ENCODE measurements at places on chromosomes 1 and 21.

GRCh38 chr1:156407344-156407743 lies 38.3 kb downstream of the RHBG start:
- no peak overlapping the region for H3K4me3 ChIP-seq
- peaks cover 39% of the 10 kb centered on the region for H3K27me3 ChIP-seq
- H3K36me3 ChIP-seq = no peaks in the 10 kb centered on the region
- DNase-seq = no peak
- peaks cover 10% of the 10 kb centered on the region for H3K4me1 ChIP-seq

DNA sequence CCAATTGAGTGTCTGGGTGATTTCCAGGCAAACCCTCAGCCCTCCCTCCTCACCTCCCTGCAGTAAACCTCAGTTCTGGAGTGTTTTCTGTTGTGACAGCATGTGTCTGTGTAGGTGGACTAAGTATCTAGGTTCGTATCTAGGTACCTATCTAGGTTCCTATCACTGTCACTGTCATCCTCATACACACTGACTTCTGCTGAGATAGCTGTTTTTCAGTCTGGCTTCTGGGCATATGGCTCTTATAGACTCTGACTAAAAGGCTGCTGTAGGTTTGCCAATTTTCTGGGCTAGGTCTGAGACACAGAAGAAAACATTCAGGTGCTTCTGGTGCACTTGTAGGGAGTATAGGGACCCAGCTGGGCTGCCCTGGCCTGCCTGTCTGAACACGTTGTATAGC lies 8.1 kb upstream of the TRIM67 start:
- H3K36me3 ChIP-seq = no peaks in the 10 kb centered on the region
- peaks cover 8% of the 10 kb centered on the region for H3K4me1 ChIP-seq
- no peak overlapping the region for H3K27ac ChIP-seq
- DNase-seq = no peak
- peaks cover 63% of the 10 kb centered on the region for H3K27me3 ChIP-seq
- H3K4me3 ChIP-seq = no peak overlapping the region

GRCh38 chr1:227937031-227937837 lies 10.5 kb downstream of the WNT9A start:
- no peaks in the 10 kb centered on the region for H3K27me3 ChIP-seq
- H3K36me3 ChIP-seq = peaks cover 5% of the 10 kb centered on the region
- DNase-seq = no peak
- H3K4me1 ChIP-seq = peaks cover 7% of the 10 kb centered on the region
- H3K4me3 ChIP-seq = no peak overlapping the region

DNA sequence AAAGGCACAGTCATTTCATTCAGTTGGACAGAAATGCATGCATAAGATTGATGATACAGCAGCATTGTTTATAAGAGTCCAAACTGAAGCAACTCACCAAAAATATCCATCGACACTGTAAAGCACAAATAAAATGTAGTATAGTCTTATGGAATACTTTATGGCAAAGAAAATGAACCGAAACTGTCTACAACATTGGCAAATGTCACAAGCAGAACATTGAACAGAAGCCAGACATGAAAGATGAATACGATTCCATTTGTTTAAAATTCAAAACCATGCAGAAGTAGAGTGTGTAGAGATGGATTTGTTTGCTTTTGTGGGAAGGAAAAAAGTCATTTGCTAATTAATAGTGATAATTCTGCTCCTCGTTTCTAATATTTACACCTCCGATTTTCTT lies 7.5 kb upstream of the LEFTY1 start:
- no peaks in the 10 kb centered on the region for H3K36me3 ChIP-seq
- H3K4me1 ChIP-seq = no peaks in the 10 kb centered on the region
- DNase-seq = no peak
- no peak overlapping the region for H3K4me3 ChIP-seq

- peak overlapping the region; percentile 27 for H3K27ac ChIP-seq
- no peak for DNase-seq
- H3K27me3 ChIP-seq = no peaks in the 10 kb centered on the region
These were observed 31.8 kb downstream of the GADD45A start for GRCh38 chr1:67716800-67717199.

GRCh38 chr1:84293766-84294165 lies 7.7 kb upstream of the SAMD13 start:
- H3K36me3 ChIP-seq = peaks cover 11% of the 10 kb centered on the region
- H3K27me3 ChIP-seq = no peaks in the 10 kb centered on the region
- no peak overlapping the region for H3K4me3 ChIP-seq
- DNase-seq = no peak

DNA sequence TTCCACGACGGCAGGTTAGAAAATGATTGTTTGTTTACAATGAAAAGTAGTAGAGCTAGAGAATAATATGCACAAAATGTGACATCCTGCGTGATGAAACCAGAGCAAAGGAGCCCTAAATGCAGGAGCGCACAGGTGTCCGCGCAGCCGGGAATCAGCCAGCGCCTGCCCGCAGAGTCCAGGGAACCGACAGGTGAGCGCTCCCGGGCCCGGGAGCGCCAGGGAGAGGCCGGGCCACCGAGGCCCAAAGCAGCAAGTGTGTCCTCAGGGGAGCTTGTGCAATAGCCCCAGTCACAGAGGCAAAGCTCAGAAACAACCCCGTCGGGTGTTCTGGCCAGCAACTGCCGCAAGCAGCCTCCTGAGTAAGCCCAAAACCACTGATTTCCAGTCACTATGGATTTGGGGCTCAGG lies 789 bp upstream of the GALE start:
- H3K4me3 ChIP-seq = peak overlapping the region; percentile 76
- peak overlapping the region; percentile 94 for H3K27ac ChIP-seq
- H3K4me1 ChIP-seq = peaks cover 15% of the 10 kb centered on the region

GRCh38 chr1:48506870-48507269 lies 34.9 kb upstream of the SPATA6 start:
- H3K36me3 ChIP-seq = no peaks in the 10 kb centered on the region
- peaks cover 29% of the 10 kb centered on the region for H3K27me3 ChIP-seq
- no peaks in the 10 kb centered on the region for H3K4me1 ChIP-seq
- no peak overlapping the region for H3K27ac ChIP-seq
- DNase-seq = no peak

GRCh38 chr1:234924450-234925355 lies 203.9 kb downstream of the TOMM20 start:
- H3K4me3 ChIP-seq = no peak overlapping the region
- H3K27me3 ChIP-seq = no peaks in the 10 kb centered on the region
- no peak for DNase-seq
- H3K4me1 ChIP-seq = peaks cover 28% of the 10 kb centered on the region

- no peak overlapping the region for H3K4me3 ChIP-seq
- H3K4me1 ChIP-seq = peaks cover 2% of the 10 kb centered on the region
- H3K36me3 ChIP-seq = no peaks in the 10 kb centered on the region
These were observed 364.0 kb downstream of the CAMTA1 start for GRCh38 chr1:7149080-7149838.

DNA sequence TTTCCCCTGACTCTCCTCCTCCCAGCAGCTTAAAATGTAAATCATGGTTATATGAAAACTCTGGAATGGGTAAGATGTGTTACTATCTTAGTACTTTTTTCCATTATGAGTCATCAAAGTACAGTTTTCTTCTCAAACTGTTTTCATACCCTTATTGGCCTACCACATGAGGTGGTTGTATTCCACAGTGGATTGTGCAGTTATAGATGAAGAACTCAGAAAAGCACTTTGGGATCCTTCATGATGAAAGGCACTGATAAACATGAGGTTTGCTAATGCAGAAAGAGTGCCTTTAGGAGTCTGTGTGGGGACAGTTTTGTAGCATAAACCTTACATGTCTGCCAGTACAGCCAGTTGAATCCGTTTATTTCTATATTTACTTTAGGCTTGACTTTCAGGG lies 32.0 kb upstream of the MYOCOS start:
- no peak overlapping the region for H3K27ac ChIP-seq
- H3K4me3 ChIP-seq = no peak overlapping the region
- H3K36me3 ChIP-seq = peaks cover 51% of the 10 kb centered on the region
- DNase-seq = no peak

DNA sequence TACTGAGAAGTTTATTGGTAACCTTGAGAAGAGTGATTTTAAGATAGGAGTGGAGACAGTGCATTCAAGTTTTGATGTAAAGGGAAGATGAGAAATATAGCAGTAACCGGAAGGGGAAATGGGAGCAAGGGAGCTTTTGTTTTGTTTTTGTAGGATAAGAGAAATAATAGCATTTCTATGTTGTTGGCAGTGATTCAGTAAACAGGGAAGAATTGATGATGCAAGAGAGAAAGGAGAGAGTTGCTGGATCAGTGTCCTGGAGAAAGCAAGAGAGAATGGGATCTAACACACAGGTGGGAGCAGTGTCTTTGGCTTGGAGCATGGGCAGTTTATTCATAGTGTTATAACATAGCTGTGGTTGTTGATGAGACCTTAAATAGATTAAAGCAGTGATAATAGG lies 56.4 kb downstream of the OSBPL9 start:
- peaks cover 11% of the 10 kb centered on the region for H3K4me1 ChIP-seq
- H3K36me3 ChIP-seq = no peaks in the 10 kb centered on the region
- no peak overlapping the region for H3K4me3 ChIP-seq
- no peak for DNase-seq
- no peak overlapping the region for H3K27ac ChIP-seq

- no peak for DNase-seq
- H3K4me1 ChIP-seq = peaks cover 8% of the 10 kb centered on the region
- H3K4me3 ChIP-seq = peak overlapping the region; percentile 72
- peaks cover 65% of the 10 kb centered on the region for H3K27me3 ChIP-seq
- H3K36me3 ChIP-seq = no peaks in the 10 kb centered on the region
These were observed 553 bp downstream of the PTGER3 start for GRCh38 chr1:71046891-71047634.

GRCh38 chr1:231053493-231054162 lies 13.6 kb upstream of the FAM89A start:
- no peak for DNase-seq
- no peaks in the 10 kb centered on the region for H3K36me3 ChIP-seq
- peaks cover 17% of the 10 kb centered on the region for H3K4me1 ChIP-seq

DNA sequence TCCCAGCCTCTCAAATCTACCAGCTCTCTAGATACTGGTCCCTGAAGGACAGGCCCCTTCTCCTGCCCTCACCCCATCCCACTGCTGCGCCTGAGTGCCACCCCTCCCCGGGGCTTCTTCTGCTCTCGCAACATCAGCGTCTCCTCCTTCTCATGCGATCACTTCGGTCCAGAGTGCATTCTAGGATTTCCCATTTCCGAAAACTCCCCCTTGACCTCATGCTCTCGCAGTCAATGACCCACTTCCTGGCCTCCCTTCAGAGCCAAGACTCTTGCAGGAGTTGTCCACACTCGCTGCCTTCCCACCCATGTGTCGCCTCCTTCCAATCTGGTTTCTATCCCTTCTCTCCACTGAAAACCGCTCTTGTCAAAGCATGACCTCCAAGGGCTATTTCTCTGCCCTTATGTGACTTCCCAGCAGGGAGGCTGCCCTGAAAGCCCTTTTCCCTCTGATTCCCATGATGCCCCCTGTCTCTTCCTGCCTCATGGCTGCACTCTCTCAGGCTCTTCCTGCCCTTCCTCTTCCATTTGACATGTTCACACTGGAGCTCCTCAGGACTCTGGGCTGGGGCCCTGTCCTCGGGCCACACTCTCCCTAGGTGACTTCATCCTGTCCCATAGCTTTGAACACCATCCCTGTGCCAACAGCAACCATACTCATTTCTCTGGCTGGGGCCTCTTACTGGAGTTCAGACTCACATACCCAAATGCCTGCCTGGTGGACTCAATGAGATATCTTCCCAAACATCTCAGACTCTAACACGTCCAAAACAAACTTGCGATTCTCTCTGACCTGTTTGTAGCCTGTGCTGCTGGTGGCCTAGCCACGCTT lies 46.0 kb downstream of the LDLRAD2 start:
- H3K4me1 ChIP-seq = no peaks in the 10 kb centered on the region
- no peak overlapping the region for H3K27ac ChIP-seq
- H3K36me3 ChIP-seq = peaks cover 41% of the 10 kb centered on the region
- DNase-seq = no peak
- no peaks in the 10 kb centered on the region for H3K27me3 ChIP-seq

- no peaks in the 10 kb centered on the region for H3K27me3 ChIP-seq
- H3K36me3 ChIP-seq = no peaks in the 10 kb centered on the region
- no peak overlapping the region for H3K4me3 ChIP-seq
- H3K4me1 ChIP-seq = no peaks in the 10 kb centered on the region
- no peak for DNase-seq
These were observed 137.6 kb downstream of the ZZZ3 start for GRCh38 chr1:77544845-77545244.

GRCh38 chr1:152747831-152748230 lies 10.0 kb upstream of the KPRP start:
- H3K4me1 ChIP-seq = no peaks in the 10 kb centered on the region
- H3K36me3 ChIP-seq = no peaks in the 10 kb centered on the region
- no peak overlapping the region for H3K4me3 ChIP-seq

- H3K27ac ChIP-seq = peak overlapping the region; percentile 13
- H3K4me1 ChIP-seq = peaks cover 42% of the 10 kb centered on the region
- H3K4me3 ChIP-seq = no peak overlapping the region
- no peak for DNase-seq
These were observed 3.8 kb downstream of the DDX59 start for GRCh38 chr1:200665861-200666260.

DNA sequence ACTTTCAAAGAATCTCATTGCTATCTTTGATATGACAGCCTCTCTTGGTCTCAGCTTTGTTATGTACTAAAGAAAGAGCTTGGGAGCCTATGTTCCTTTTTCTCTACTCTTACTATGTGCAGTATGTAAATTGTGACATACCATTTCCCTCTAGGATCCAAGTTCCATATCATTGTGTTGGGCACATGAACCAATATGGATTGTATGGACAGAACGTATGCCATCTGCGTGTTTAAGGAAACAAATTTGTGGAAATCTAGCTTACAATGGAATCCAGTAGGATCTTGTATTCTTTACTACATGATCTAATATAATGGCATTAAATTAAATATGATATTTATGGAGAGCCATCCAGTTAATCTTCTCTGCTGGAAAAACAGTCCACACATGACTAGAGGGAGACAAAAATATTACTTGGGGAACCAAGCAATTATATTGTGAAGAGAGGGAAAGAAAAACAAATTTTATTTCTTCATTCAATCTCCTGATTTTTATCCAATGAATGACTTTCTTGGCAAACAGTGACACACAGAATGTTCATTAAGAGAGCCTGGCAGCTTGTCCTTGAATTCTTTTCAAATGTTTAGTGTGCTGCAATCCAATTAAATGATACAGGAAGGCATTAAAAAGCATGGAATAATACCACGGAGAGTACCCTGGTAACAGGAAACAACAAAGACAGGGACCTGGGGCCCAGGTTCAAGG lies 106.5 kb upstream of the DAB1 start:
- no peaks in the 10 kb centered on the region for H3K4me1 ChIP-seq
- H3K4me3 ChIP-seq = no peak overlapping the region
- H3K27me3 ChIP-seq = no peaks in the 10 kb centered on the region
- H3K36me3 ChIP-seq = no peaks in the 10 kb centered on the region
- no peak overlapping the region for H3K27ac ChIP-seq

GRCh38 chr1:66436378-66437135 lies 97.4 kb upstream of the SGIP1 start:
- no peak overlapping the region for H3K4me3 ChIP-seq
- H3K36me3 ChIP-seq = no peaks in the 10 kb centered on the region
- H3K4me1 ChIP-seq = peaks cover 4% of the 10 kb centered on the region
- no peak overlapping the region for H3K27ac ChIP-seq

- H3K36me3 ChIP-seq = no peaks in the 10 kb centered on the region
- DNase-seq = no peak
- no peaks in the 10 kb centered on the region for H3K4me1 ChIP-seq
- H3K27me3 ChIP-seq = peaks cover 56% of the 10 kb centered on the region
These were observed 190.3 kb downstream of the GRIK3 start for GRCh38 chr1:36843906-36844610.

- no peaks in the 10 kb centered on the region for H3K36me3 ChIP-seq
- peaks cover 26% of the 10 kb centered on the region for H3K4me1 ChIP-seq
- H3K27me3 ChIP-seq = no peaks in the 10 kb centered on the region
- no peak for DNase-seq
- no peak overlapping the region for H3K4me3 ChIP-seq
These were observed 22.2 kb upstream of the LYPLAL1 start for GRCh38 chr1:219151467-219151866.

GRCh38 chr1:111214884-111215283 lies 12.6 kb upstream of the CHI3L2 start:
- no peak for DNase-seq
- peaks cover 19% of the 10 kb centered on the region for H3K4me1 ChIP-seq
- H3K27ac ChIP-seq = peak overlapping the region; percentile 44
- H3K36me3 ChIP-seq = no peaks in the 10 kb centered on the region
- no peak overlapping the region for H3K4me3 ChIP-seq
